ENCODE measurements at places on chromosomes 1 and 21. TPM values are rescaled to one million over a fixed set of nuclear protein-coding genes. Genes with fewer than 3 reads are reported as not detected.

GRCh38 chr1:164058198-164058597 lies 500.8 kb upstream of the PBX1 start:
- DNase-seq: no peak

DNA sequence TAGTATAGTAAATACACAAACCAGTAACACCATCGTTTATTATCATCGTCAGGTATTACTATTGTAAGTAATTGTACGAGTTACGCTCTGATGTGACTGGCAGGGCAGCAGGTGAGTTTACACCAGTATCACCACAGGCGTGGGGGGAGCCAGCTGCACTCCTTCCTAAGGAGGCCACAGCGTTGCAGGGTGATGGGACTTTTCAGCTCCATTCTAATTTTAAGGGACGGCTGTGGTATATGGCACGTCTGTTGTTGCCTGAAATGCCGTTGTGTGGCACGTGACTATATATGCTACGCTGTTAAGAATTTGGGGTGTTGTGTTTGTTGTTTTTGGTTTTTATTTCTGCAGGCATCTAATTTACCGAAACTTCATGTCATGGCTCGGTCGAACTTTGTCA lies 164.8 kb upstream of the COL6A1 start:
- DNase-seq: no peak

Gene IL12RB2
- total RNA-seq: 218 TPM

GRCh38 chr1:1203561-1204424 lies 2.6 kb downstream of the TNFRSF18 start:
- DNase-seq: no peak

Gene TMPRSS15
- total RNA-seq: not detected

GRCh38 chr1:228911225-228912210 lies 176.2 kb downstream of the RHOU start:
- no peak for DNase-seq

Gene AQP10
- total RNA-seq: not detected

GRCh38 chr1:219833214-219833815 lies 95.0 kb downstream of the SLC30A10 start:
- no peak for DNase-seq

GRCh38 chr1:228937851-228938536 lies 202.7 kb downstream of the RHOU start:
- DNase-seq: no peak

Gene INAVA
- total RNA-seq: not detected

Gene GRHL3
- not detected for total RNA-seq

Gene MFN2
- total RNA-seq: 88.1 TPM

- no peak for DNase-seq
Observed at GRCh38 chr1:187839873-187840272, 1011.1 kb downstream of the PLA2G4A start.

GRCh38 chr21:37230632-37231248 lies 36.4 kb downstream of the VPS26C start:
- DNase-seq: no peak

Gene PPFIA4
- total RNA-seq: 14.9 TPM

GRCh38 chr1:115456441-115456961 lies 118.5 kb upstream of the NGF start:
- no peak for DNase-seq

DNA sequence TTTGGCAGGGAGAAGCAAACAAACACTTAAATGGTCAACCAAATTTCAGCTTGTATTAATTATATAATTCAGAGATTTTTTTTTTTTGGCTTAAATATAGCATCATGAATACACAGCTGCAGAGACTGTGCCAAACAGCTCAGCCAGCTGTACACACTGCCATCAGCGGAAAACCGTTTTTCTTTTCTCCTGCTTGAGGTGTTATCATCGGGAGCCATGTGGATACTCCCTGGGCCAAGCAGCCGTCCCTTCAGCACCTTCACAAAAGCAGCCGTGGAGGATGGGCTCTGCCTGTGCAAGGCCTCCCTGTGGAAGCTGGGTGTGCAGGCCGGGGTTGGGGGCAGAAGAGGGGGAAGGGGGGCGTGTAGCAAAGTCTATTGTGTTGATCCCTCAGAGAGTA lies 85.0 kb downstream of the NUF2 start:
- DNase-seq: no peak

Gene SAMD13
- total RNA-seq: 0.34 TPM

- no peak for DNase-seq
Observed at GRCh38 chr1:161020509-161021164, at the start of gene F11R. Gene F11R, minus strand, starts transcription at chr1:161021152. Its CDS starts 79 bp downstream, at chr1:161021073.

Gene CYP4A22
- not detected for total RNA-seq

Gene CYP4Z1
- not detected for total RNA-seq

DNA sequence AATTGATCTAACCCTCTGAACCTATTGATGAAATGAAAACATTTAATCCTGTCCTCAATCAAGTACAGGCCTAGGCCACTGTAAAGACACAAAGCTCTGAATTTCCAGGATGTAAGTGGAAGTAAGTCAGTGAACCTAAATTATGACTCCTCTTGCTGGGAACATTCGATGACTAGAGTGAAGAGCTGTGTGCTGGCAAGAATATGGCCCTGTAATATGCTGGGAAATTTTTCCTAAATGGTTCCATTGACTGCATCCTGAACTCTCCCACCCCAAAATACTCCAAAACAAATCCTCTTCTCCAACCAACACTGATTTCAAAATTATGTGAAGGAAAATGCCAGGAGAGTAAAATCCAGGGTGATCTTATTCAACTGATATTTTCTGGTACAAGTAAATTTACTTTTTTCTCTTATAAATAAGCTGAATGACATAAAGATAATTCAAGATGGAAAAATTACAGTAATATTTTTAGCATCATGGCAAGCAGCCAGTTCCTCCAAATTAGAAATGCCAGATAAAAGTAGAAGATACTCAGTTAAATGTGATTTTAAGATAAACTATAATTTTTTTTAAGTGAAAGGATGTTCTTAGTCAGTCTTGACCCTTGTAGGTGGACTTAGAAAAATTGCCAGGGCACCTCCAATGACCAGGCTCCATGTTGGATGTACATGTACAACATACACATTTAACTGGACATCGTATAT lies 269.4 kb downstream of the PTGER3 start:
- DNase-seq: no peak

- no peak for DNase-seq
Observed at GRCh38 chr1:240254006-240254405, 162.3 kb downstream of the FMN2 start.

DNA sequence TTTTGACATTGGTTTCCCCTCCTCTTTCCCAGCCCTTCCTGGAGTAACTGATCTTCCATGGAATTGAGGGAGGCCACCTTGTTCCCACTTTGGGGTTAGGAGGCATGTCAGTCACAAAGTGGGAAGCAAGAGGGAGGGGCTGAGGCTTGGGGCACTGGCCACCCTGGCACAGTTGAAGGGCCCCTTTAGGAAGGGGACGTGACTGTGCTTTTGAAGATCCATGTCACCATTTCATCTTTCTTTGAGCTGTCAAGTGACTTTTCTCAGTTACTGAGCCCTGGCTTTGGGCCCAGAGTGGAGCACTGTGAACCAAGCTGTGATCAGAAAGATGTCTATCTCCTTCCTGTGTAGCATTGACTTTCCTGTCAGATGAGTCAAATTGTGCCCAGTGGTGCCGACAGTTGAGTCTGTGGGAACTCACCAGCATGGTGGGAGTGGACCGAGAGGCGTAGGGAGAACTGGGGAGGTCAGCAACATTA lies 38.5 kb upstream of the TDRD10 start:
- DNase-seq: peak; percentile 67

GRCh38 chr1:225818229-225818628 lies 8.3 kb downstream of the EPHX1 start:
- no peak for DNase-seq

DNA sequence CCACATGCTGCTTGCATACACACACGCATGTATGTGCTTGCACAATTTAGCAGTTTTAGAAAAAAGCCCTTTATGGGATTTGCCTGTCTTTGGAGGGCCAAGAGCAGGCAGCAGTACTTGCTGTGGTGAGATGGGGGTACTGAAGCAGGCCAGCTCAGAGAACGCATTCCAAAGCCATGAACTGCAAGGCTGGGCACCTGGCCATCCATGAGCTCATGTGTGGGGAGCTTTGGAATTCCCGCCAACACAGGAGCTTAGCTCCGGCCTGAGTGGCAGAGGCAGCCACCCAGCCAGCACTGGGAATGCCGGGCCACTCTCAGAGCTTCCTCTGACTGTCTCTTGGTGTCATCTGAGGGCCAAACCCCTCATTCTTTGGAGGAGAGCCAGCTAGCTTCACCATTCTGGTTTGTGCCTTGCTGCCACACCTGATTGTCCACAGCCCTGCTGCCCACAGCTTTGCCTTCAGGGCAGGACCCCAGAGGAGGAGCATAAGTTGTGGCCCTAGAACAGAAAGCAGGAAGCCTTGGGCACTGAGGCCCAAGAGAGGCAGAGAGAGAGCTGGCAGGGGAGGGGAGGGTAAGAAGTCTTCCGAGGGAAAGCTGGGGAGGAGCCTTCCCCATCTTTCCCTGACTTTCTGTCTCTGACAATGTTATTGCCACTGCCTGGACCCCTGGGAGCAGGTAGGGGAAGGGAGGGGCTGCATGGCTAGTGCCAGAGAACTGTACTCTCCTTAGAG lies 92.1 kb upstream of the POU3F1 start:
- DNase-seq: no peak

- no peak for DNase-seq
Observed at GRCh38 chr1:77394166-77394565, 112.3 kb downstream of the AK5 start.

Gene PLPP3
- total RNA-seq: not detected

DNA sequence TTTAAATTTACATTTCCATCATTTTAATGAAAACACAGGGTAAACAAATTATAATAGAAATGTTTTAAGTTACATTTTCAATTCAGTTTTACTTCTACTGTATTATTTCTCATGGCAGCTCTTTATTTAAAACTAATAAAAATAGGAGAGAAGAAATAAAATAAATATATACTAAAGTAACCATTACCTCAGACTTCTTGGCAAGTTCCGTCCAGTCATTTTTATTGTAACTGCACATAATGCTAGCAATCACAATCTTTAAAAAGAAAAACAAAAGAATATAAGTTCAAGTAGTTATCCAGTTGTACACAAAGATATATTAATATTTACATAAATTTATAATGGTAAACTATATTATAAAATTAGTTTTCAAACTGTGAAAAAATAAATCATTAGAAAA lies 538.6 kb downstream of the DPYD start:
- no peak for DNase-seq

DNA sequence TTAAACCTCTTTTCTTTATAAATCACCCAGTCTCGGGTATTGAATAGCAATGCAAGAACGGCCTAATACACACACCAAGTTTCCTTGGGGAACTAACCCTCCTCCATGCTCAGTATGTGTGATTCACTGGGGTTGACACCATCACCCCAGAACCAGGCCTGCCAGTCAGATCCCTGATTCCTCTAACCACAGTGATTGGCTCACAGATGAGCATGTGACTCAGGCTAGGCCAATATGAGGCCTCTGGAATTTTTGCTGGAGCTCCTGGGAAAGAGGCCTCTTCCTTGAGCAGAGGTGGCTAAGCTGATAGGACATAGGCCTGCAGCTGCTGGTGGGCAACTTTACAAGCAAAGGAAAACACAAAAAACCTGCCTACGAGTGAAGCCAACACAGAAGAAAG lies 74.7 kb upstream of the ZBTB40 start:
- DNase-seq: no peak

- DNase-seq: no peak
Observed at GRCh38 chr1:41777695-41778094, 141.0 kb downstream of the HIVEP3 start.

DNA sequence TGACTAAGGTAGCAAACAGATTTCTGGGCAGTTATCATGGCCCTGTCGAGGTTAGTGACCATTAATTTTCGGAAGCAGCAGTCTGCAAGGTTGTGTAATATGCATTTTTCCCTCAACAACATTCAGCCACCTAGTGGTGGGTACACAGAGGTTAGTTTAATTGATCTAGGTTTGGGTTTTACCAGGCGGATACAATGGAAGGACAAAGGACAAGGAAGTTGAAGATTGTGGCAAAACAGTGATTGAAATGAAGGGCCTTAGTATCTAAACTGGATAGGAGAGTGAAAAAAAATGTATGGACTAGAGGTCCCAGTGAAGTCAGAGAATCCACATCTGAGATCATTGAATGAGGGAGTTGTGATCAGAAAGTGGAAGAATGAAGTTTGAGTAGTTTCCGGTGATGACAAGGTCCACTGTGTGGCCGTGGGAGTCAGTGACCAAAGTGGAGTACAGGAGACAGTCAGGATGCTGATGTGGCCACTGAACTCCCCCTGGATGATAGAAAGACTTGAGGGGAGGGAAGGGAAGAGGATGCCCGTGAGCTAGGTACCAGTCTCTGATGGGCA lies 2.8 kb downstream of the ARMH1 start:
- DNase-seq: no peak

Gene RIPK4
- total RNA-seq: not detected

Gene HSD3B1
- total RNA-seq: not detected

- peak; percentile 47 for DNase-seq
Observed at GRCh38 chr1:65075123-65075976, 72.7 kb upstream of the AK4 start.

- no peak for DNase-seq
Observed at GRCh38 chr1:174623324-174624035, 175.7 kb downstream of the GPR52 start.

DNA sequence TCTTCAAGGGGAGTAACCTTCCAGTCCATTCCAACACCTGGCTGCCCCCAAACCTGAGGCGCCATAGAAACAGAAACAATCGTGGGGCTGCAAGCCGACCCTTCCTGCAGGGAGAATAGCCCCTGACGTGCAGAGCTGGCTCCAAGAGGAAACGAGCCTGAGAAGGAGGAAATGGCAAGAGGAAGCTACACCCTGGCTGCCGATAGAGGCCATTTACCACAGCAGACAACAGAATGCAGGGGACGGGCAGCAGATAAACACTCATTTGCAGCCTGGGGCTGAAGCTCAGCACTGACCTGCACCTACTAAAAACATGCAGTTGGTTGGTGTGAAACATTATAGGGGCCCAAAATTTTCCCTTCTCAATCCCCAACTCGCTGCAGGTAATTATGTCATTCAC lies 8.7 kb upstream of the TDRD10 start:
- DNase-seq: no peak
